Osteocyte (in vitro differentiated cells): ENCODE measurements at places on chromosomes 1 and 21. TPM values are rescaled to one million over a fixed set of nuclear protein-coding genes. Genes with fewer than 3 reads are reported as not detected.
A peak's percentile ranks its signal among the peaks of the same experiment; 100 is the strongest.

Gene AGMAT
- 0.13 and 0.19 TPM in 2 replicates for total RNA-seq

Gene GBP5
- total RNA-seq: not detected in 2 replicates

Gene ADAMTS1
- total RNA-seq: 38.0 and 40.3 TPM in 2 replicates

Gene DNAH14
- 14.3 and 15.4 TPM in 2 replicates for total RNA-seq

Gene ASTN1
- not detected in 2 replicates for total RNA-seq

DNA sequence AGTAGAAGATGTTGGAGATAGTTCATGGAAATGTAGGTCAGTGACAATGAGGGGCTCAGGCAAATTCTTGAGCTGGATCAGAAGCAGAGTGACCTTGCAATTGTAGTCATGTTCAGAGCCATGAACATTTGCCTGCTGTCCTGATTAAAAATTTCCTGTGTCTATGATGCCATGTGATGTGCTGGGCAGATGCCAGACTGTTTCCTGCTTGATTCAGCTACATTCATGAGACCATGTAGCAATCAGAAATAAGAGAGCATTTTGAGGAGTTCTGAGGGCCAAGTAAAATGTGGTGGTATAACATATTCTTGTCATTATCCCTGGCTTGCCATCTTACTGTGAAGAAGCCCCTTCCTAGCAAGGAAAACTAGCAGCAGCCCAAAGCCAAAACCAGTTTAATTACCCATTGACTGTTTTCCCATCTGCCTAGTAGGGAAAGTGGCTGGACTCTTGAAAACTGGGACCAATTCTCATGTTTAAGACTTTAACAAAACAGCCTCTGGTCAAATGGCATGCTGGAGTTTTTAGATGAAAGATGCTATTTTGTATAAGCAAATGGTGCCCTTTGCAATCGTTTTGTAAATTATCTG lies 118.3 kb downstream of the NOS1AP start:
- no peak for DNase-seq

DNA sequence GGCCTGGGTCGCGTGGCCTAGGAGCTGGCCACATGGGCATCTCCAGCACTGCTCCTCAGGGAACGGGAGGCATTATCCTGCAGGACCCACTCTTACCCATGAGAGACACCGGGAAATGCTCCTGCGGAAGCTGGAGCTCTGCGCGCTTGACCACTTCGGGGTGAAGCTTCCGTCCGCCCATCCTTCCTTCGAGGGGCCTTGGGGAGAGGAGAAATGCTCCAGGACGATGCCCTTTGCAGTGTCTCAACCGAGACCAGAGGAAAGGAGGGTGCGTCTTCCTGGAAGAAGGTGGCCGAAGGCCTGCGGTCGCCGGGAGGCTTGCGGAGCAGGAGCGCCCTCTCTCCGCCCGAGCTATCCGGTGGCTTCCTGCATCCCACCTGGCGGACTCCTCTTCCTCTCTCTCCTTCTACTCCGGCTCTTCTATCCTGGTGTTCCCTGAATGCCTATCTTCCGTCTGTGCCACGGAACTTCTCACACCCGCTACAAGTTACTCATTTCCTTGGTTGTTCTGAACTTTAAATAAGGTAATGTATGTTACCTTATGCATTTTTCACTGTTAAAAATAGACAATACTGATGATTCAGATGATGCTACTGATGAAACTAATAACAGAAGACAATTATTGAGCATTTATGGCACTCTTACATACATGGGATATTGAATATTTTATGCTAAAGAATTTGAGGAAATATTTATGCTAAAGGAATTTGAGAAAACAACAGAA lies 91.4 kb downstream of the PRKAB2 start:
- DNase-seq: no peak

DNA sequence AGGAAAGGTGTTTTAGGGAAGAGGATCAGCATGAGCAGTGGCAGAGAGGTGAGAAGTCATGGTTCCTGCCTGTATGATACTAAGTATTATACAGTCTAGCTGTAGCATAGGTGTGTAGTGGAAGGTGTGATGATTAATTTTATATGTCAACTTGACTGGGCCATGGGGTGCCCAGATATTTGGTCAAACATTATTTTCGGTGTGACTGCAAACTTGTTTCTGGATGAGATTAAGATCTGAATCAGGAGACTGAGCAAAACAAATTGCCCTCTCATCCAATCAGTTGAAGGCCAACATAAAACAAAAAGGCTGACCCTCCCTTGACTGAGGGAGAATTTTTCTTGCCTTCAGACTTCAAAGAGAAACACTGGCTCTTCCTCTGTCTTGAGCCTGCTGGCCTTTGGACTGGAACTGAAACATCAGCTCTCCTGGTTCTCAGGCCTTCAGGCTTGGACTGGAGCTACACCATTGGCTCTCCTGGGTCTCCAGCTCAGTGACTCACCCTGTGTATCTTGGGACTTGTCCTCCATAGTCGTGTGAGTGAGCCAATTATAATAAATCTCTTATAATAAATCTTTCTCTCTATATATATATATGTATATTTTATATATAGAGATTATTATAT lies 6.8 kb upstream of the CDC42 start:
- no peak for DNase-seq

GRCh38 chr1:60825593-60825992 lies 256.8 kb upstream of the NFIA start:
- DNase-seq: no peak

DNA sequence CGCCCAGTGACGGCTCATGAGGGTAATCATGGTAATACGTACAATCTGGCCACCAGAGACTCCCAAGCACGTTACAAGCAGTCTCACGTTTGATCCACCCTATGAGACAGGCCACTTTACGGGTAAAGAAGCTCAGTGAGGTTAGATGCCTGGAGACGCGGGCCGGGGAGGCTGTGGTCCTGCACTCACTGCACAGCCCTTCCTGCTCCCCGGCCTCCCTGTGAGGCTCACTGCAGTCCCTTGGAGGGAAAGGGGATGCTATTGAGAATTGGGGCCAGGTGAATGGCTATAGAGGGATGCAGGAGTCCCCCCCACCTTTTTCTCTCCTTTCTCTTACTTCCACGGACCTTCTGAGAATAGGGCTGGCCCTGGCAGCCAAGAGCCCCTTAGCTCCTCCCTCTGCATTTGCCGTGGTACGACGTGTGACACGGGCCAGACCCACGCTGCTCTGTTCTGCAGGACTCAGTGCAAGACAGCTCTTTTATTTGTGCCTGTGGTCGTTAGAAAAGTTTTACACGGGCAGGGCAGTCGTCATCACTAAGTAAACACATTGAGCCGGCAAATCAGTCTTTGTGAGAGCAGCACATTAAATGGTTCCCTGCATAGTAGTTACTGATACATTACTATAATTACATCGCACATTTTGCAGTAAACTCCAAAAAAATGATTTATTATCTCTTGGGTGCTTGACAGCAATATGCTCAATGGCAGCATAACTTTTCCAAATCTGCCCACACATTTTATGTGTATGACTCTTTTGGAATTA lies 18.8 kb downstream of the KIF26B start:
- DNase-seq: peak; percentile 54

DNA sequence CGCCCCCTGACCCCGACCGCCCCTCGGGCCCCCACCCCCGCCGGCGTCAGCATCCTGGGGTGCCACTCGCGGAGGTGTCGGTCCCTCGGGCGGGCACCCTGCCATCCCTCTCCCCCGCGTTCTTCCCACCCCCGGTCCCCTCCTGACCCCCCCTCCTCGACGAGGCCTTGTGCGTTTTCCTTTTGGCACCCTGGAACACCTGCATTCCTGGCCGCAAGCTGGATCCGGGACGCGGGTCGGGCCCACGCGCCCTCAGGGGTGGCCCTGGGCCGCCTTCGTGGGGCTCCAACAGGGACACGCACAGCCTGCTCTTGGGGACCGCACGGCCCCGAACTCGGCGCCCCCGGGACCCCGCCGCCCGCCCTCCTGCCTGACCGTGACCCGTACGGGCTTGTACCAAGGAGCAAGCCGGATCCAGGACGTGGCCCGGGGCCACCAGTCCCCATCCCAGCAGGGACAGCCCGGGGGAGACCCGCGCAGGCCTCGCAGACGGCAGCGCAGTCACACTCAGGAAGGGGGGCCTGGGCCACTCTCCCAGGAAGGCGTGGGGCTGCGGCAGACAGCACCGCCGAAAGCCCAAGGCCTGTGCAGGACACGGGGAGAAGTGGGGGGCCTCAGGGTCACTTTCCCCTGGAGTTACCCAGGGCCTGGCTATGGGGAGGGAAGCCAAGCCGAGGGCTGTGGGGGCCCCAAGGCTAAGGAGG lies 579 bp upstream of the SLC19A1 start:
- peak; percentile 84 for DNase-seq

GRCh38 chr1:184626076-184627006 lies 128.3 kb downstream of the EDEM3 start:
- no peak for DNase-seq

DNA sequence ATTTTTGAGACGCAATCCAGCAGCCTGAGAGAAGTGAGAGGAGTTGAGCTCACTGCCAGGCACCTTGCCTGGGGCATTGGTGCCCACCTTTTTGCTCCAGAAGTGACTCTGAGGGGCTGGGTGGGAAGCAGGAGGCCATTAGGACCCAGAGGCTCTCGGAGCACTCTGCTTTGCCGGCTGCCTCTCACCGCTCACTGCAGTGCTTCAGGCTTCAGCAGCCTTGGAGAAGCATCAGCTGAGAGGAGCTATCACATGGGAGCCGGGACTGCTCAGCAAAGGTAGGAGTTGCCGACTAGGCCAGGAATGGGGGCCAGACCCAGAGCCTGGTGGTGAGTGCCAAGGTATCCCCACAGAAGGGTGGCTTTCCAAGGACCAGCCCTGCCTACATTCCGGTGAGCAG lies at the start of gene GPR61:
Gene GPR61 (plus strand): TSS at position 197 of the 400 bp plus-strand sequence. CDS start 3,151 bp downstream, outside the sequence.
- no peak for DNase-seq

- DNase-seq: no peak
These were observed 24.4 kb upstream of the BCAR3 start for GRCh38 chr1:93705892-93706500.

DNA sequence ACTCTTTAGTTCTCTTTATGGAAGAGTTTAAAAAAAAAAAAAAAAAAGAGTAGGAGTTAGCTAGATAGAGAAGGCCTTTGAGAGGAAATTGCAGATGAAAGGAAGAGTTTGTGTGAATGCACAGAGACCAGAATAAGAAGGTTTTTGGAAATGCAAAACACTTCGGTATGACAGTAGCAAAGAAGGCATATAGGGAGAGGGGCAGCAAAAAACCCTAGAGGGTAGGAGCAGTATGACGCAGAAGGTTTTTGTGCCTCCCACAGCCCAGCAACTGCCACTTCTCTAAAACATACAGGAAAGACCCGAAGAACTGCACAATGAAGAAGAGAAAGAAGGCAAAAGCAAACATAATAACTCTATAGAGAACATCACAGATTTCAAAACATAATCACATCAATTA lies 84.3 kb downstream of the WDR64 start:
- DNase-seq: no peak

DNA sequence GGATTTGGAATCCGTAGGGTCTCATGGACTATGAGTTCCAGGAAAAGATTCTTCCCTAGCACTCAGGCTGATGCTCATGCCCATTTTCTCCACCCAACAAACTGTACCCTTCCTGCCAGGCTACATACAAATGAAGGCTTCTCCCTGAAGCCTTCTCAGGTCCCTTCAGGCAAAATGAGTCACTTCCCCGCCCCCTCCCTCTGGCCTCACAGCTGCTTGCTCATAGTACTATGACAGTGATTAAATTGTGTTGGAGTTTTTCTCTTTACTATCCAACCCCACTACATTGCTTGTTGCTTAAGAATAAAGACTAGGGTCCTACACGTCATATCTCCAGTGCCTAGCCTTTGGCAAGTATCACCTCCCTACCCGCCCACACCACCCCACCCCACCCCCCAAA lies 207.6 kb upstream of the NFIA start:
- DNase-seq: no peak

DNA sequence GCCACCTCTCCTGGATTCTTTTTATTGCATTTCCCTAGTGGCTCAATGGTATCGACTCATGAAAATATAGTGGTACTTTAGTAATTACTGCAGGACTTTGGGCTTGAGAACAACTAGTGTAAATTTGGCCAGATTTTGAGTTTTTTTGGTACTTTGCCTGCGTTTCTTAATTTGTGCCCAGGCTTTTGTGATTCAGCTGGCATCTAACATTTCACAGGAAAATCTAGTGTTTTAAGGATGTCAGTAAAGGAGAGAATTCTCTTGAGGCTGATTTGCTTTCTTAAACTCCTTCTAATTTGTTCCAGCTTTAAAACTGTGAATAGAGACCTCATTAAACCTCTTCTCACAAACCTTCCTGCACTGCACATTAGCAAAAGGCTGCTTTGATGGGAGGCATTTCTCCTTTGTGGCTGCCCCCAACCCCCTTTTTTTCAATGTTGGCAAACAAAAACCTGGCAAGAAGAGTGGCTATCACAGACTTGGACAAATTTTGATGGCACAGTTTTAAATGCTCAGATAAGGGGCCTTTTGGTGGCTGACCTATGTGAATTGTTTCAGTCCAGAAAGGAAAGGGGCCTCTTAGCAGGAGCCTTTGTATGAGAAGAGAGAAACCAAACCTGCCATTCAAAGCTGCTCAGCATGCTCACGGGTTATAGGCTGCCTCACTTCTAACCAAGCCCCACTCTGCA lies 113.4 kb upstream of the RAVER2 start:
- no peak for DNase-seq
